ENCODE measurements at places on chromosomes 1 and 21.

GRCh38 chr1:33606272-33606671 is 133.8 kb downstream of the ZSCAN20 start:
- no peak for DNase-seq

DNA sequence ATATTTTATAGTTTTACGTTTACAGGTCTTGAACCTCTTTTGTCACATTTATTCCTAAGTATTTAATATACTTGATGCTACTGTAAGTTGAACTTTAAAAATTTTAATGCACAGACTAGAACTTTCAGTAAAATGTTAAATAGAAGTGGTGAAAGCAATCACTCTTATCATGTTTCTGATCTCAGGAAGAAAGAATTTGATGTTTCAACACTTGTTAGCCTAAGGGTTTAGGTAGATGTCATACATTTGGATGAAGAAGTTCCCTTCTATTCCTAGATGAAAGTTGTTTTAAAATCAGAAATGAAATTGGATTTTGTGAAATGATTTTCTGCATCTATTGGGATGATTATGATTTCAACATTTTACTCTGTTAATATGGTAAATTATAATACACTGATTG is 63.6 kb upstream of the TTLL7 start:
- DNase-seq, result no peak

DNA sequence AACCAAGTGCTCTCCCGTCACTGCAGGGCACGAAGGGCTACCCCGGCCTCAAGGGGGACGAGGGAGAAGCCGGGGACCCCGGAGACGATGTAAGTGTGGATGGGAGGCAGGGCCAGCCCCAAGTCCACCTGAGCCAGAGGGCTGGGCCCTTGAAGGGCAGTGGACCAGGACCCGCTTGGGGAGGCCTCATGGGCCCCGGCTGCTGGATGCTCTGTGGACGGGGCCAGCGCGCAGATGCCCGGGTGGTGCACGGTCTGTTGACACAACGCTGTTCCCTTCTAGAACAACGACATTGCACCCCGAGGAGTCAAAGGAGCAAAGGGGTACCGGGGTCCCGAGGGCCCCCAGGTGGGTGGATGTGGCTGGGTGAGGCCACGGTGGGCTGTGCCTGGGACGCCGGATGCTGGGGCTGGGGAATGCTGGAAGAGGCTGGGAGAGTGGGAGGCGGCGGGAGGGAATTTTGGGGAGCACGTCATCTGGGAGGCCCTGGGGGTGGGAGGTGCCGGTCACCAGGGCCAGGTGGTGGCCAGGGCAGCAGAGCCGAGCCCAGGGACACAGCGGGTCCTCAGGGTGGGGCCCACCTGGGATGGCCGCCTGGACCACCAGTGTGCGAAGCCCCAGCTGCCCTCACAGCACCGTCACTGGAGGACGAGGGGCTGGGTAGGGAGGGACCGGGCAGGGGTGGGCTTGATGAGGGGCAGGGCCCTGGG is 17.5 kb downstream of the COL6A1 start:
- DNase-seq, result no peak

DNA sequence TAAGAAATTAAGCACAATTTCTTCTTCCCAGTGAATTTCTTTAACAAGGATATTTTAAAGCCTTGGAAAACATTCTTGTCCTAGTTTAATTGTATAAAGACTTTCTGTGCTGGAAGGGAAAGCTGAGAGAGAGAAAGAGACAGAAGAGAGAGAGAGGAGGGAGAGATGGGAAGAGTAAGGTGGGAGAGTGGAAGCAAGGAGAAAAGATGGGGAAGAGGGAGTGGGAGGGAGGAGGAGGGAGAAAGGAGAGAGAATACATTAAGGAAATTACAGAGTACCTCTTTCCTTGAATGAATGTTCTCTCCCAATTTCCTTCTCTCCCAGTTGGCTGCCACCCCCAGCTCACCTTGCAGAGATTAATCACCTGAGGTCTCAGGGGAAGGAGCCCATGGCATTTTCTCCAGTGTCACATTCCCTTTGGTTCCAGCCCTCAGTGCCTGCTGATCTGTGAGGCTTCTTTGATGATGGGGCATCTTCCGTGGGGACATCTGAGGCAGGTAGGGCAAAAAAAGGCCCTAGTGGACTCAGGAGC is 32.4 kb upstream of the KCNA10 start:
- DNase-seq, result no peak

GRCh38 chr1:101108111-101108500 is 82.5 kb upstream of the DPH5 start:
- DNase-seq, result peak; percentile 35

DNA sequence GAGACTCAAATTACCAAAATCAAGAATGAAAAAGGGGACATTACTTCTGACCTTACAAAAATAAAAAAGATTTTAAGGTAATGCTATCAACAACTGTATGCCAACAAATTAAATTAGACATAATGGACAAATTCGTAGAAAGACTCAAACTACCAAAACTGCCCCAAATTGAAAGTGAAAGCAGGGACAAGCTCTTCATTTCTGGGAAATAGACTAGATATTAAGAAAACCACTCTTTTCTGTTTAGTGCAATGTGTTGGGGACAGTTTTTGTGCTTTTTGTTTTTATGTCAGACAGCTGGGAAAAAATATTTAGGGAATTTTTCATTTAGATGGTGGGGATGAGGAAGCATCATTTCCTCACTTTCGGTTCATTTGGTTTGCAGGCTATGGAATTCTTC is 4.9 kb upstream of the GBP1 start:
- peak; percentile 61 for DNase-seq

GRCh38 chr21:28704746-28705145 is 287.9 kb downstream of the LTN1 start:
- no peak for DNase-seq

DNA sequence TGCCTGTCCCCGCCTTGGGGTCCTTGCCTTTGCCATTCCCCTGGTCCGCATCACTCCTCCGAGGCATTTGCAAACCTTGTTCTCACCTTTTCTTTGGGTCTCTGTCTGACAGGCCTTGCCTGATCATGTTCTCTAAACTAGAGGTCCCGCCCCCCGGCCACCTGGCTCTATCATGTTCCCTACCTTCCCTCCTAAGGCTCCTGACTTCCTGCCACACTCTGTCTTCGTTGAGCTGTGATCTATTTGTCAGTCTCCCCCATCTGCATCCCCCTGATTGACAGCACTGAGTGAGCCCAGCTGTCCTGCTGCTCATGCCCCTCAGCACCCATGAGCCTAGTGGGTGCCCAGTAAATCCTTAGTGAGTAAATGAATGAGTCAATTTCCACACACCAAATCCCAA is 22.8 kb downstream of the ERG start:
- no peak for DNase-seq

DNA sequence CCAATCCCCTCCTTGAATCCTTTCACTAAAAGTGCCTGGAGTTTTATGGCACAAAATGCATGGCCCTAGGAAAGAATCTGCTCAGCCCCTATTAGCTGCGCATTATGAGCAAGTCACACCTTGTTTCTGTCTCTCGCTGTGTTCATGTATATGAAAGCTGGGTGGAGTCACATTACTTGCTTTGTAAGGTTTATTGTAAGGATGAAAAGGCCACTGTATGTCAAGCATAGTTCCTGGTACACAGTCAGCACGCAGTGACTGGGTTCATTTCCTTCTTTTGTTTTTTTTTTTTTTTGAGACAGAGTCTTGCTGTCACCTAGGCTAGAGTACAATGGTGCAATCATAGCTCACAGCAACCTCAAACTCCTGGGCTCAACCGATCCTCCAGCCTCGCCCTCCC is 6.7 kb upstream of the SLC9A1 start:
- DNase-seq, result peak; percentile 32

GRCh38 chr21:27450216-27450615 is 483.3 kb upstream of the ADAMTS5 start:
- no peak for DNase-seq

DNA sequence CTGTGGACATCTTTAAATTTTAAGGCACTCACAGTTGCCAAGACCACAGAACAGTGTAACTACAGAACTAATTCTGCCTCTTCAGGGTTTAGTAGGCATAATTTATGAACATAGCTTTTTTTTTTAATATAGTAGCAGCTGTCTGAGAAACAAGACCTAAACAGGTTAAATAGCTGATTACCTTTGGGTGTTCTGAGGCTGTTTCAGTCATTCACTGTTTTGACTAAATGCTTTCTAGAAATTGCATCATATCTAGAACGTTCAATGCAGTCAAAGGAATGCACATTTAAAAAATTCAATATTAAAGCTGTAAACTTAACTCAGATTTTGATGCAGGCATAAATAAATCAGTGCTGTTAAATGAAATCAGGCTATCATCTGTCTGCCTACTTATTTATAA is 101.6 kb downstream of the BRINP3 start:
- DNase-seq, result no peak

- DNase-seq, result no peak
Observed at GRCh38 chr1:210384625-210385024, 55.9 kb downstream of the HHAT start.

GRCh38 chr21:20902998-20903397 is 95.2 kb upstream of the NCAM2 start:
- DNase-seq, result no peak

DNA sequence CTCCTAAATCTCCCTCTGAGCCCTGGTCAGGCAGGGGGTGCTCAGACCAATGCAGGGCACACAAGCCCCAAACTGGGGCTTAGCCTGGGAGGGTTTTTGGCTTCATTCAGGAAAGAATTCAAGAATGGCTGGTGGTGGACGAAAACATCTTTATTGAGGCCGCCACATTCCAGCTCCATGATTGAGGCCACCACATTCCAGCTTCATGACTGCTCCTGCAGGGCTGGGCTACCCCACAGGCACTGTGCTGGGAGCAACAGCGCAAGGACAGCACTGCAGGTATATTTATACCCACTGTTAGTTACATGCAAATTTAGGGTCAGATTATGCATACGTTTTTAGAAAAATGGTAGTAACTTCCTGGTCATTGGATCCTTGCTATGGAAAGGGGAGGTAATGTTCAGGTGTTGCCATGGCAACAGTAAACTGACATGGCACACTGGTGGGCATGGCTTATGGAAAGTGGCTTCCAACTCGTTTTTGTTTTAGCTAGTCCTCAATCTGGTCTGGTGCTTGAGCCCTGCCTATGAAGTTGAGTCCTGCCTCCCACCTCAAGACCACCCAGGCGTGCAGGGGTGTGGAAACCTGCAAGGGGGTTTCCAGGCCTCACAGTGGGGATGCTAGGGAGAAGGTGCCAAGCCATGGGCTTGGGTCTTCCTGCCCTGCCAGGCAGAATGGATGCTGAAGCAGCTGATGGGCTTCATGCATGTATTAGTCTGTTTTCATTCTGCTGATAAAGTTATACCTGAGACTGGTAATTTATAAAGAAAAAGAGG is 348.7 kb upstream of the AJAP1 start:
- DNase-seq, result no peak

DNA sequence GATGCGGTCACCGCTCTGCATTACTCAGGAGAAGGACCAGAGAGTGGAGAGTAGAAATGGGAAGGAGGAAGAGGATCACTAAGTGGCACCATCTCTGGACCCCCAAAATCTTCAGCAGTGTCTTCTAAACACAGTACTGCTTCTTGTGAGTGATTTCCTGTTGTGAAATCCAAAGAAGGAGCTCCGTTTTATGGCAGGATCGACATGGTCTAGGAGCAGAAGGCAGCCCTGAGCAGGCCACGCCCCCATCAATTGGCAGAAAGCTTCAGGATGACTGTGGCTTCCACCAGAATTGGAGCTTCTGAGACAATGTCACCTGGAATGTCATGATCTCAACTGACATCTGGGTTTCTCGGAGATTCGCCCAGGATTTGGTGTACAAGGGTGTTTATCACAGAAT is 171.5 kb downstream of the ADSS2 start:
- no peak for DNase-seq

DNA sequence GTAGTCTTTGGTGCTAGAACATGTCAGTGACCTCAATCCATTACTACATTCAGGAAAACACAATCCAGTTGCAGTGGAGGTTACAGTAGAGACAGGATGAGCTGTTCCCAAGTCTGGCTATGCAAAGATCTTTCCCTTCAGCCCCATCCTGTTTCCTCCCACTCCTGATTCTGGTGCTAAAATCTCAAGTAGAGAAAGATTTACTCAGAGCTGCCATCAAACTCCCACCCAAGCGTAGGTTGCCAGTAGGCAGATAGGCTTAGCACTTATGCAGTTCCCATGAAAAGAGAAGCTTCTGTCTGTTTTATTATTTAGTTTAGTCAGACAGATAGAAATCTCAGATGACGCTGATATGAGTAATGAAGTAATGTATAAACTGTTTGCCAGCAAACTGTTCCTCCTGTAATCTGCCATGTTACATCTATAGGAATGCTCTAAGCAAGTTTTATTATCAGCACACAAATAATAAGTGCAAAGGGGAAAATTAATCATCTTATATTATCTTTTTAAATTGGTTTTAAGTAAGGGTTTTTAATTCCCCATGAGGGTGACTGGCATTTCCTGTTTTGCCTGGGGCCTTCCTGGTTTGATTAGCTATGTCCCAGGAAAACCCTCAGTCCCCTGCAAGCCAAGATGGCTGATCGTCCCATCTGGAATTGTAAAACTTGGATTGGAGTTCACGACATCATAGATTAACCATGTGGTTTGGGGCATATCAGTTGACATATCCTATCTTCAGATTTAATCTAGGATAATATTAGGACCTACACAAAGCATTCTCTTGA is 188.3 kb upstream of the PALMD start:
- DNase-seq, result no peak

GRCh38 chr1:210796421-210796820 is 337.5 kb downstream of the KCNH1 start:
- DNase-seq, result no peak

DNA sequence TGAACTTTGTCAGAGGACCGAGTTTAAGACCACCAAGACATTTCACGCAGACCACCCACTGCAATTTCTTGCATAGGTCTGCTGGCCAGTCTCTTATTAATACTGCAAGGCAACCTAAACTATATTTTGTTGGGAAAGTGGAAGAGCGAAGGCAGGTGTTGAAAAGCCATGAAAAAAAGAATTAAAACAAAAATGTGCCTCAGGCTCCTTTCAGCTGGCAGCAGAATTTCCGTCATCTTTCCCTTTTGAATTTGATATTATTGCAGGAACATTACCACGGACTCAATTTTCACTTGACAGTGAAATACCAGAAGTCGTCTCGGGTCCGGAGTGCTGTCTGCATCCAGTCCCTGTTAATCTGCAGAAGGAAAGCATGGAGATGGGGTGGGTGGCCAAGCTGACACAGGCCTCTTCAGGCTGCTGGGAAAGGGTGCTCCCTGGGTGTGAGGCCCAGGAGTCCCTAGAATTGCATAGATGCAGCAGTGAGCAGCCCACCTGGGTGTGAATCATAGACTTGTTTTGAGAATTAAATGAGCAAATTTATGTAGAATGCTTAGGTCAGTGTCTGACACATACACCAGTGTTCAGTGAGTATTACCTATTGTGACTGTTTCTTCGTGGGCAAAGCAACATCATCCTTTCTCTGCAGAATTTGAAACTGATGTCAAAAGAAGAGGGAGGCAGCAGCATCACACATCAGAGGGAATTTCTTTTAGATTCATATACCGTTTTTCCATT is 150.7 kb downstream of the PBX1 start:
- no peak for DNase-seq

- no peak for DNase-seq
Observed at GRCh38 chr1:3497521-3497920, 43.1 kb downstream of the ARHGEF16 start.
